ENCODE measurements at places on chromosomes 16 and 17. TPM values are rescaled to one million over a fixed set of nuclear protein-coding genes. Genes with fewer than 3 reads are reported as not detected.

GRCh38 chr16:3476409-3476808 lies 18.9 kb downstream of the C16orf90 start:
- DNase-seq, result no peak
- H3K36me3 ChIP-seq, result peaks cover 16% of the 10 kb centered on the region
- H3K27ac ChIP-seq, result no peak overlapping the region
- no peaks in the 10 kb centered on the region for H3K4me1 ChIP-seq
- H3K4me3 ChIP-seq, result no peak overlapping the region
- H3K27me3 ChIP-seq, result no peaks in the 10 kb centered on the region

GRCh38 chr16:7209598-7209997 lies 123.0 kb upstream of the RBFOX1 start:
- no peaks in the 10 kb centered on the region for H3K4me1 ChIP-seq
- DNase-seq, result no peak
- H3K36me3 ChIP-seq, result no peaks in the 10 kb centered on the region
- no peak overlapping the region for H3K27ac ChIP-seq

CPPED1 gene
- total RNA-seq, result 4.3 TPM

GRCh38 chr16:30041841-30042240 lies 10.8 kb upstream of the TLCD3B start:
- no peaks in the 10 kb centered on the region for H3K4me1 ChIP-seq
- H3K4me3 ChIP-seq, result no peak overlapping the region
- no peaks in the 10 kb centered on the region for H3K36me3 ChIP-seq
- H3K27me3 ChIP-seq, result no peaks in the 10 kb centered on the region

- DNase-seq, result no peak
- H3K27me3 ChIP-seq, result no peaks in the 10 kb centered on the region
- H3K4me1 ChIP-seq, result peaks cover 32% of the 10 kb centered on the region
- no peaks in the 10 kb centered on the region for H3K36me3 ChIP-seq
Observed at GRCh38 chr17:29179232-29180033, 765 bp downstream of the MYO18A start.

SEPTIN12 gene
- total RNA-seq, result not detected

DNA sequence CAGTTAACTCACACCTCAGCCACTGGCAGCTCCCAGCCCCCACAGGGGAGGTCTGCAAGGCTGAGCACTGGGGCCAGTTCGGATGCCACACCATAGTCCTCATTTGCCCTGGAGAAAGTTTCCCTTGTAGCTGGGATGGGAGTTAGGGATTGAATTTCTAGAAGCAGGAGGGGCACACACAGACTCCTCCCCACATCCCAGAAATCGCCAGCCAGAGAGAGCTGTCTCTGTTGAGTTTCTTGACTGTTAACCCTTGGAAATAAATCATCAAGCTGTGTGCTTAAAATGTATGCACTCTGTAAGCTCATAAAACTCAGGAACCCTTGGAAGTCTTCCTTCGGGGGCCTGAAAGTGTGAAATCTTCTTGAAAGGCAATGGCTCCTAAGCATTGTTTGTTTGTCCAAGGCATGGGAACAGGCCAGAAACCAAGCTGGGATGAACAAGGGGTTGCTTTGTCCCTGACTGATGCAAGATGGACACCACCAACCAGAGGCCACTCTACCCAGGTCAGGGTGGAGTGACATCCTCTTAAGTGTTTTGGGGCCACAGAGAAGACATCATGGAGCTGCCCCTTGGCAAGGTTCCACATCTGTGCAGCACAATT lies 394 bp upstream of the PRM3 start:
- DNase-seq, result no peak
- peaks cover 13% of the 10 kb centered on the region for H3K27me3 ChIP-seq
- H3K4me3 ChIP-seq, result no peak overlapping the region
- no peak overlapping the region for H3K27ac ChIP-seq
- no peaks in the 10 kb centered on the region for H3K4me1 ChIP-seq
- H3K36me3 ChIP-seq, result no peaks in the 10 kb centered on the region

- H3K36me3 ChIP-seq, result no peaks in the 10 kb centered on the region
- DNase-seq, result no peak
- no peak overlapping the region for H3K27ac ChIP-seq
- no peak overlapping the region for H3K4me3 ChIP-seq
- H3K27me3 ChIP-seq, result no peaks in the 10 kb centered on the region
- no peaks in the 10 kb centered on the region for H3K4me1 ChIP-seq
Observed at GRCh38 chr17:34378664-34379101, 15.7 kb upstream of the CCL1 start.

MYLK3 gene
- total RNA-seq, result 0.03 TPM

TMEM114 gene
- total RNA-seq, result not detected

PEX12 gene
- total RNA-seq, result 4.1 TPM

MT3 gene
- total RNA-seq, result 0.73 TPM

GRCh38 chr17:61396586-61397085 lies 3.0 kb upstream of the TBX2 start:
- H3K4me3 ChIP-seq, result no peak overlapping the region
- H3K4me1 ChIP-seq, result peaks cover 45% of the 10 kb centered on the region

- no peak overlapping the region for H3K27ac ChIP-seq
- peaks cover 34% of the 10 kb centered on the region for H3K4me1 ChIP-seq
- H3K4me3 ChIP-seq, result no peak overlapping the region
- H3K27me3 ChIP-seq, result no peaks in the 10 kb centered on the region
- no peaks in the 10 kb centered on the region for H3K36me3 ChIP-seq
- DNase-seq, result no peak
Observed at GRCh38 chr16:8872967-8873865, 4.4 kb upstream of the CARHSP1 start.

- H3K4me1 ChIP-seq, result no peaks in the 10 kb centered on the region
- DNase-seq, result no peak
- H3K27me3 ChIP-seq, result peaks cover 5% of the 10 kb centered on the region
- H3K27ac ChIP-seq, result no peak overlapping the region
Observed at GRCh38 chr16:86925067-86925791, 346.9 kb downstream of the FOXL1 start.

DNA sequence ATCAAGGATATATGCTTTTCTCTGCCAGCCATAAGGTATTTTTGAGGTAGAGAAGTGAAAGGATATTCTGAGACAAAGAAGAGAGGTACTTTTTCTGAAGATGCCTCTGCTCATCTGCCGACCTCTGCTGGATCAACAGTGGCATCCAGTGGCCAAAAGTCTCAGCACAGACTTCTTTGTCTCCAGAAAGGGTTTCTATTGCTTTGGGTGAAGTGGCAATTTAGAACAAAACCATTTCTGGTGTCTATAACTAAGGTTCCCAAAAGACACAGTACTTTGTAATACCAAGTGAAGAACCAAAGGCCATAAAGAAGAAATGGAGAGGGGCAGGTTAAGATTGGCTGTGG lies 155.2 kb upstream of the C17orf78 start:
- no peaks in the 10 kb centered on the region for H3K36me3 ChIP-seq
- no peak overlapping the region for H3K4me3 ChIP-seq
- no peaks in the 10 kb centered on the region for H3K4me1 ChIP-seq
- no peaks in the 10 kb centered on the region for H3K27me3 ChIP-seq

DNA sequence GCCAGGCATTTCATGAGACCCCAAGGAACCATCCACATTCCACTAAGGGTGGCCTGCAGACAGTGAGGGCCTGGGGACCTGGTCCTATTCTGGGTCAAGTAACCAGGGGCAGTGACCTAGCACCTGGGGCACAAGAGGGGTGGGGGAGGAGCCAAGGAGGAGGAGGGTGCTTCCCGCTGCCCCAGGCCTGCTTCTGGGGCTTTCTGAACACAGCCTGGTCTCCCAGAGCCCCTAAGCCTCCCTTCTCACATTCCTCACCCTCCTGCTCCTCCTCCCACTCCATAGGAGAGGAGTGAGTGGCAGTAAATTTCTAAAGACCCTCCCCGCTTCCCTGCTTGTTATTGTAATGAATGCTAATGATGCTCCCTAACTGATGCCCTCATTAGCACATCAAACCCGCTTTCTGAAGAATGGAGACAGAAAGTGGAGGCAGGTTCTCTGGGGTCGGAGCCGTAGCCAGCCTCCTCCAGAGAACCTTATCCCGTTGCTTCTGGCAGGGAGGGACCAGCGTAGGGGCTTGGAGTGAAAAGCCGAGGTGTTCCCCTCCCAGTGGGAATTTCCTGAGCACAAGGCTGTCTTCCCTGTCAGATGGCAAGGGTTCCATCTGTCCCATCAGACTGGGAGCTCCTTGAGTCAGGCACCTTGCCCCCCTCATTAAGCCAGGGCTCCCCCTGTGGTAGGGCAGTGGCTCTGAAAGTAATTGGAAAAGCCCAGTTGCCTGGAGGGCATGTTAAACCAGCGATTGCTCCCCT lies 3.7 kb upstream of the SRCIN1 start:
- peaks cover 3% of the 10 kb centered on the region for H3K4me1 ChIP-seq
- DNase-seq, result no peak
- no peak overlapping the region for H3K27ac ChIP-seq
- H3K27me3 ChIP-seq, result peaks cover 84% of the 10 kb centered on the region
- H3K36me3 ChIP-seq, result no peaks in the 10 kb centered on the region
- H3K4me3 ChIP-seq, result no peak overlapping the region

DNA sequence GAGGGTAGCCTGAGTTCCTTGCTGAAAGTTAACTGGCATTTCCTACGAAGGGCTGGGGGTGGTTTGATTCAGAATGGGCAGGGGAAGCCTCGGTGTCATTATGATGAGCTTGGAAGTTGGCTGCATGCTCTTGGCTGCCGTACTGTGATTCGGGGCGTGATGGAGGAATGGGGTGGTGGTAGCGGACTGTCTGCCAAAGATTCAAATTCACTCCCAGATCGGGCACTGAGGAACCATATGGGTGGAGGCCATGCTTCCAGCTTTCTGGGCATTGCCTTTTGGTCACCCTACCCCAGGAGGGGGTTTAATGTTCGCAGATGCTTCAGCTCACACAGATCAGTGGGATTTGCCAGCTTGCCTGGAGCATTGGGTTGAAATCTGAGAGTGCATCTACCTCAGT lies 492.8 kb upstream of the EEF2KMT start:
- no peak overlapping the region for H3K27ac ChIP-seq
- H3K36me3 ChIP-seq, result no peaks in the 10 kb centered on the region
- DNase-seq, result no peak
- H3K4me3 ChIP-seq, result no peak overlapping the region
- H3K4me1 ChIP-seq, result no peaks in the 10 kb centered on the region

GRCh38 chr17:9512323-9513168 lies 63.1 kb downstream of the STX8 start:
- H3K4me1 ChIP-seq, result peaks cover 3% of the 10 kb centered on the region
- H3K27ac ChIP-seq, result no peak overlapping the region
- H3K27me3 ChIP-seq, result no peaks in the 10 kb centered on the region
- no peaks in the 10 kb centered on the region for H3K36me3 ChIP-seq
- H3K4me3 ChIP-seq, result no peak overlapping the region
- no peak for DNase-seq

Data from T-cell (primary cell).